T47D (cell line): ENCODE measurements at places on chromosomes 6 and 20.
A peak's percentile ranks its signal among the peaks of the same experiment; 100 is the strongest.

DNA sequence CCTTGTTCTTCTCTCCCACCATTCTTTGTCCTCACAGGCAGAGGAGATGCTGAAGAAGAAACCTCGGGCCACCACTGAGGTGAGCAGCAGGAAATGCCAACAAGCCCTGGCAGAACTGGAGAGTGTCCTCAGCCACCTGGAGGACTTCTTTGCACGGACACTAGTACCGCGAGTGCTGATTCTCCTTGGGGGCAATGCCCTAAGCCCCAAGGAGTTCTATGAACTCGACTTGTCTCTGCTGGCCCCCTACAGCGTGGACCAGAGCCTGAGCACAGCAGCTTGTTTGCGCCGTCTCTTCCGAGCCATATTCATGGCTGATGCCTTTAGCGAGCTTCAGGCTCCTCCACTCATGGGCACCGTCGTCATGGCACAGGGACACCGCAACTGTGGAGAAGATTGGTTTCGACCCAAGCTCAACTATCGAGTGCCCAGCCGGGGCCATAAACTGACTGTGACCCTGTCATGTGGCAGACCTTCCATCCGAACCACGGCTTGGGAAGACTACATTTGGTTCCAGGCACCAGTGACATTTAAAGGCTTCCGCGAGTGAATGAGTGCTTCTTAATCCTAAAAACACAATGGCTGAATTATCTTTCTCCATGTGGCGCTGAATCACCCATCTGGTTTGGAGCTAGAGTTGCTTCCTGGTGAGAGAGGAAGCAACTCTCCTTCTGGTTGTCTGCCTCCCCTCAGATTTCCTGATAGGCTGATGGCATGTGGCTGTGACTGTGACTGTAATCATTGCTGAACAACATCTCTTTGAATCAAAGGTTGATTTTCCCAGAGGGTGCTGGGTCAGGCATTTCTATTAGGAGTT, 4.6 kb downstream of the MAD2L1BP start:
- no peak for DNase-seq

- no peak for DNase-seq
Measured at GRCh38 chr6:36657942-36658544, 20.5 kb upstream of the CDKN1A start.

- no peak for DNase-seq
Measured at GRCh38 chr20:51487565-51488268, 54.8 kb downstream of the NFATC2 start.

DNA sequence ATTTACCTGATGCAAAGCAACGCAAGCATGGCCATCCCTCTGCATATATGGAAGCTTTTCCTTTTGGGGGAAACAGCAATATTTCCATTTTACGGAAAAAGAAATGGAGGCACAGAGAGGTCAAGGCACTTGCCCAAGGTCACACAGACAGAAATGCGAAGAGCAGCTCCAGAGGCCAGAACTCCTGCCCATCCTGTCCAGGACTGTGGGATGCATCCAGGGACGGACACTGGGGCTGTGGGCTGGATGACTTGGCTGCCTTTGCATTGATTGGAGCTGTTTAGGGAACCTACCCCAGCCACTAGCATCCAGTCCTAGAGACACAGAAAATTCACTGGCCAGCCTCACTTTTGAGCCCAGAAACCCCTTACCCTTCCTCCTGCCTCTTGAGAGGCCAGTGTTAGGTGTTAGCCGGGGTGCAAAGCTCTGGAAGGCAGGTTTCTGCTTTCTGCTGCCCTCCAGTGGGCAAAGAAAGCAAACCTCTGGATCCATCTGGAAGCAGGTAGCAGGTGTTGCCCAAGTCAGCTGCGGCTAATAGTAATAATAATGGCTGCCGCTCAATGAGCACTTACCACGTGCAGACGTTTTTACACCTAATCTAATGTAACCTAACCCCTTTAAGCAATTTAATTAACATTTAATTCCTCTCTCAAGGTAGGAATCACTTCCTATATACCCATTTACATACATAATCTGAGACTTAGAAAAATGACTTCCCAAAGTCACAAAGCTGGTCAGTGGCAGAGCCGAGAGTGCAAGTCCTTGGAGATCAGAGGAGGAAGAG, 31.7 kb upstream of the CCN5 start:
- DNase-seq: peak; percentile 85

DNA sequence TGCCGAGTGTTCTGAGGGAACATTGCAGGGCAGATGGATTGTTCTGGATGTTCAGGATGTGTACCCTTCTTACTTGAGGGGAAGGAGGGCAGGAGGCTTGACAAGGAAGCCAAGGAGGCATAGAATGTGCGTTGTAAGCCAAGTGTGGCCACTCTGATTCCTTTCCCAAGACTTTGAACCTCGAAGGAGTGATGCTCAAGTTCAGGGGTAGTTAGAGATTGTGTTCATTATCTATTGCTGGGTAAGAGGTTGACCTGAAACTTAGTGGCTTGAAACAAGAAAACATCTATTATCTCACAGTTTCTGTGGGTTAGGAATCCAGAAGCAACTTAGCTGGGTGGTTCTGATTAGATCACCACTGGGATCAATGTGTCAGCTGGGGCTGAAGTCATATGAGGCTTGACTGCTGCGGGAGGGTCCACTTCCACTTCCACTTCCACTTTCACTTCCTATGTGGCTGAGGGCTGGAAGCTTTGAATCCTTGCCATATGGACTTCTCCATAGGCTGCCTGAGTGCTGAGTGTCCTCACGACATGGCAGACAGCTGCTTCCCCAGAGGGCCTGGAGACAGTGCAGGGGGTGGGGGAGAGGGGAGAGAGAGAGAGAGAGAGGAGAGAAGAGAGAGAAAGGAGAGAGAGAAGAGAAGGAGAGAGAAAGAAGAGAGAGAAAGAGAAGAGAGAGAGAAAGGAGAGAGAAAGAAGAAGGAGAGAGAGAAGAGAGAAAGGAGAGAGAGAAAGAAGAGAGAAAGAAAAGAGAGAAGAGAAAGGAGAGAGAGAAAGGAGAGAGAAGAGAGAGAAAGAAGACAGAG, 6.9 kb upstream of the CD40 start:
- no peak for DNase-seq

- no peak for DNase-seq
Measured at GRCh38 chr20:4794846-4795245, 73.1 kb downstream of the PRND start.

- no peak for DNase-seq
Measured at GRCh38 chr20:51422514-51423289, 119.8 kb downstream of the NFATC2 start.

DNA sequence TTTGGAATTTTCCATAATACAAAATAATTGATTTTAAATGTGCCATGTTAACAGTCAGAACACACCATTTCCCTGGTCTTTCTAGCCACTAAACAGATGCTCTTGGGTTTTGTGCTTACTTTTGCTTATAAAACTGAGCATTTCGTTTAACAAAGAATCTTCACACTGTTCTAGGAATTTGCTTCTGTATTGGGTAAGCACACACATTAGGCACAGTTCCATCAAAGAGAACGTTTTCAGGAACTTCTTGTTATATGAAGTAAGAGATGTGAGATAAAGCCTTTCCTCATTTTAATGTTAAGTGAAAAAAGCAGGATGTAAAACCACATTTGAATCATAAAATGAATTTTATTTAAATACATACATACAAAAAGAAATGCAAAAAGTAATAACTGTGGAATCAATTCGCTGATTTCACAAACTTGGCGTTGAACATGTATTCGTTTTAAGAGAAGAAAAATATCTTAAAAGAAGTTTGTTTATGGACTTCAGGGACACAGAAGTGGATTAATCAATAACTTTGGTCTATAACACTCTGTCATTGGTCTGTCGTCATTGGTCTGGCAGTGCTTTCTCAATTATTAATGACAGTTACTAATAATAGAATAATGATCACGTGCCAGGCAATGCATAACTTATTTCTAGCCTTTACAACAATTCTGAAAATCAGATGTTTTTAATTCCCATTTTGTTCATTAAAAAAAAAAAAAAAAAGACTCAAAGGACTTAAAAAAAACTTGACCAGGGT, 199.9 kb upstream of the PRDM1 start:
- no peak for DNase-seq

GRCh38 chr6:105921781-105922180, 164.4 kb upstream of the PRDM1 start:
- DNase-seq: no peak

DNA sequence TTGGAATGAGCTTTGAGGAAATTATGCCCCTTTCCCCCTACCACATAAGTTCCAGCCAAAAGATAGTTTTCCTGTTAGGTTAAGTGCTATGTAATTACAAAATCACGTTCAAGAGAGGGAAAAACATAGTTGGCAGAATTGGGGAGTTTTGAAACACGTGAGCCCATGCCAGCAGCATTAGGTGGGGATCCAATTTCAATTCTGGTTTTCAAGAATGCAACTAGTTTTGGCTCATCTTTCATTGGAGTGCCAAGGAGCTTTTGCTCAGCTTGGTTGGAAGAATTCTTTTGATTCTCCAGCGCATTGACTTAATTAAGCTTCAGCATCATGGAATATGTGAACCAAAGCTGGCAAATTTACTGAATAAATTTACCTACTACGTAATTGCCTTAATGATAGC, 95.9 kb downstream of the SAMD5 start:
- DNase-seq: no peak

GRCh38 chr20:8306937-8307336, 174.9 kb downstream of the PLCB1 start:
- no peak for DNase-seq

DNA sequence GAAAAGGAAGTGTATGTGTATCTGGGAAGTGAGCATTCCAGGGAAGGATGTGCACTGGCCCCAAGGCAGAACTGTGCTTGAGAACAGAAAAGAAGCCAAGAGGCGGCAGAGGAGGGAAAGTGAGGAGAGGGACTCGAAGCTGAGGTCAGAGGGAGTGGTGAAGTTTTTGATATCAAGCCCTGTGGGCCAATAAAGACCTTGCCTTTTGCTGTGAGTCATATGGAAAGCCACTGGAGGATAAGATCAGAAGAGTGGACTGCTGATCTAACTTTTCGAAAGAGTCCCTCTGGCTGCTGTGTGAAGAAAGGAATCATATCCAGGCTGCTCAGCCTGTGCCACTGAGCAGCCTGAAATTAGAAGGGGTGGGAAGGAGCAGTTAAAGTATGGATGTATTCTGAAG, 99.4 kb downstream of the EYA4 start:
- DNase-seq: no peak

- DNase-seq: no peak
Measured at GRCh38 chr6:54503144-54503543, 194.9 kb downstream of the TINAG start.

DNA sequence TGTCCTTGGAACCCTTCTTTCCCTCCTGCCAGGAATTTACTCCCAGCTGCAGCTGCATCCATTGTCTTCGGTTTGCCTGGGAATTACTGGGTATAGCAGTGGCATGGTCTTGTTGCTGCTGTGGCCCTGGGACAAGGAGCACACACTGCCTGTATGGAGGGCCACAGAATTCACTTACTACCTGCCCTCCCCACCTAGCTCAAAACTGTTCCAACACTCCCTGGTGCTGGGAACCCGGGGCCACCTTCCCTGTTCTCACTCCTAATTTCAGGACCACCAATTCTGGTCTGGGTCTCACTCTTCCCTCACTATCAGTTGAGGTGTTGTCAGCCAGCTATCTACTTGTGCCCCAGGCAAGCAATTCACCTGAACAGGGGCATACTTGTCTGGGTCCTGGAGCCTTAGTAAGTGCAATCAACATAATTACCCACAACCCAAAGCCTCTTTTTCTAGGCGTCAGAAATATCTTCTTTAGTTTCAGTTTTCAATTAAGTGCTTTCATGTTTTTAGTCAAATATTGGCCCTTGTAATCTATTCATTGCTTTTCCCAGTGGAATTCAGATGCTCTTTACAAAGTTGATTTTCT, 47.2 kb downstream of the METTL24 start:
- no peak for DNase-seq

DNA sequence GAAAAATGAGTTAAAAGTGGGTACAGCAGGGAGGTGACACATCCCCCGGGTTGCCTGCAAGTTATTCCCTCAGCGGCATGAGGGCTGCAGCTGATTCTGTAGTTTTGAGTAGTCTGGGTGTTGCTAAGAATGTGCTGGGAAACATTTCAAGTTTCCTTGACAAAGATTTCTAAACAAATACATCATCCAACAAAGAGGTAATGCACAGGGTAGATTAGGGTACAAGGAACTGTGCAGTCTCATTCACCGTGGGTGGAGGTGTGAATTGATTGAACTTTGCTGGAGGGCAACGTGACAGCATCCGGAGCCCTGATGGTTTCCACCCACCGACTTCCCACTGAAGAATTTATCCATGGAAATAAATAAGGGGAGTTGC, 21.8 kb downstream of the CASS4 start:
- no peak for DNase-seq

DNA sequence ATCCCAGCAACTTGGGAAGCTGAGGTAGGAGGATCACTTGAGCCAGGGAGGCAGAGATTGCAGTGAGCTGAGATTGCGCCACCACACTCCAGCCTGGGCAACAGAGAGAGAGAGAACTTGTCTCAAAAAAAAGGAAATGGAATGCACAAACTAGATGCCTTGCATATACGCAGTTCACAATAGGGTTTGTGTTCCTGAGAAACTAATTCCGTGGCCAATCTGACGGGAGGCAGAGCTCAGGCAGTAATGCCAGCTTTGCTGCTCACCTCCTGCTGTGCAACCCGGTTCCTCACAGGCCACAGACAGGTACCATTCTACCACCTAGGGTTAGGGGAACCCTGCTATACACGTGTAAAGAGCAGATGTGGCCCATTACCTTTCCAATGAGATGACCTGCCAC, 1.4 kb downstream of the CDK5RAP1 start:
- DNase-seq: no peak

DNA sequence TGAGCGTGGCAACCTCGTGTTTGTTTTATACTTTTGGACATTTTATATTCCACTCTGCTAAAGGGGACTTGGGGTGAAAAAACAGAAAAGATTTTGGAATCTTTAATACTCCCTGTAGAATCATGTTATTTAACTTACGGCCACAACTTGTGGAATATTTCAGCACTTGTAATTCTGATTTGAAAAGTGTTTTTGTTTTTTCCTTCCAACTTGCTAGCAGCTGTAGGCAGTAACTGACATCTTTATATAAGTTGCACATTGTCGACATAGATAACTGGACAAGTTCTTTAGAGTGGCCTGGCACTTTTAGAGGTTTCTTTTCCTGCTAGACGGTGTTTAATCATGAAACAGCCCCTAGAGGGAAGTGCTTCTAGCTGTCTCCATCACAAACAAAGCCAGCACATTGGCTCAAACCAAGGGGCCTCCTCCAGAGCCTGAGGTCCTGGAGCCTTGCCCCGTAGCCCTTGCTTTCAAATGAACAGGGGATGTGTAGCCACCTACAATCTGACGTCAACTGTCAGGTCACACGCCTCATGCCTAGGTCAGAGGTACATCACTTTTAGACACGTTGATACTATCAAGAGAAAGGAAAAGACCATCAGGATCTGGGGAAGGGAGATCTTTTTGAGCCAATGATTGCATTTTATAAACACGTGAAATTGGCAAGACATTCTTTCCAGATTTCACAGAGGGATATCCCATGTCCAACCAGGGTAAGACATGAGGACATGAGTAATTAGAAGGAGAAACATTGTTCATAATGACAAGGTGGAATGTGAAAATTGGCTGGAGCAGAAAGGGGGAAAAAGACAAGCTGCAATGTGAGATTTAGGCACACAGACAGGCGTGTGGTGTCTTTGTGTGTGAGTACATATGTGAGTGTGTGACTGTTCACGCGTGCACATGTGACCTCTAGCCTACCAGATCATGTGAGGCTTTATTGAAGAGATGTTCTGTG, 92.1 kb downstream of the TXNDC5 start:
- DNase-seq: no peak

GRCh38 chr20:54356801-54357200, 118.6 kb upstream of the DOK5 start:
- no peak for DNase-seq

- DNase-seq: no peak
Measured at GRCh38 chr20:46268131-46268614, 40.1 kb downstream of the CDH22 start.
